ELF-1 (cell line): ENCODE measurements at places on chromosomes 6 and 20.

GRCh38 chr20:16846006-16846405 is 97.8 kb downstream of the OTOR start:
- DNase-seq, result no peak

DNA sequence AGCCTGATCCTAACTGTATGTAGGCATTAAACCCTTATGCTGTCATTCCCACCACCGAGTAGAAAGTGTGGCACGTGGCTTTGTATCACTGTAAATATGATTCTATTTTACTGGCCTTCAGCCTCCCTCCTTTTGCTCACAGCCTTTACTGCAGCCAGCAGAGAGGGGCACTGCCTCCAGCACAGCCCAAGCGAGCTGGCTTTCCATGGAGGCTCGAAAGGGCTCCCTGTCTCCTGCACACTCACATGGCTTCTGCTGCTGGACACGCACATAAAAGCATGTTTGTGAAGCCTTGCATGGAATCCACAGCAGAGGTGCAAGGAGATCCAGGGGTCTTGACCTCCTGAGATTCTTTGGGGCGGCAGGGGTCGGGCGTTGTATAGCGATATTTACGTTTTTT is 51.3 kb downstream of the RNASET2 start:
- DNase-seq, result no peak

DNA sequence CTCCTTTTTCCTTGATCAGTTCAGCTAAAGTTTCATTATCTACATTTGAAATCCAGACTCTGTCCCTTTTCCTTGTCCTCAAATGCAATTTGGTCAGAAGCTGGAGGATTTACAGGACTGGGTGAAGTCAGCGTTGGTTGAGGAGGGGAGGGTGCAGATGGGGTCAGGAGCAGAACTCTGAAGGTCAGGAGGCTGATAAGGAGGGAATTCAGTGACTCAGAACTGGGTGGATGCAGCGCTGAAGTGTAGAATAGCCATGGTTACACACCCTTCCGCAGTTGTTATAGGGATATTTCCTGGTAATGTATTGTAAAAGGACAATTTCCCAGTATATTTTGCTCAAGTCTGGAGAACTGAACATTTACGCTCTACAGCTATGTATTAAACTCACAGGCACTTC is 133.1 kb upstream of the FOXA2 start:
- DNase-seq, result peak; percentile 27

GRCh38 chr6:41446907-41447545 is 99.2 kb upstream of the FOXP4 start:
- no peak for DNase-seq

DNA sequence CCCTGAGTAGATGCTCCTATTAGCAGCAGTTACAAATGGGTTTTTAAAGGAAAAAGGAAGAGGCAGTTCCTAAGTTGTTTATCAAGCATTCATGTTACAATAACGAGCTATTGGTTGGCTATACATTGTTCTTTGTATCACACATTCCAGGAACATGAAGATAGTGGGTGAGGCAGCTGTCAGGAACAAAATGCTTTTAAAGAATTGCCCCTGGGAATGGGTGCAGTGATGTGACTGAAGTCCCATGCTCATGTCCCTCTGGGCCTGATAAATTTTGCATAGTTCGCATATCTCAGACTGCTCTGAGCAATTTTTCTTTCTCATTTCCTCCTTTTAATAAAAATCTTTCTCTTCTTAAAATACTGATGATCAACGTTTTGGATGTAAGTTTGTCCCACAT is 3.7 kb downstream of the ENPP1 start:
- DNase-seq, result no peak

GRCh38 chr20:63114693-63115311 is 101.1 kb downstream of the YTHDF1 start:
- DNase-seq, result no peak

GRCh38 chr6:165292657-165293056 is 16.7 kb downstream of the C6orf118 start:
- DNase-seq, result no peak

DNA sequence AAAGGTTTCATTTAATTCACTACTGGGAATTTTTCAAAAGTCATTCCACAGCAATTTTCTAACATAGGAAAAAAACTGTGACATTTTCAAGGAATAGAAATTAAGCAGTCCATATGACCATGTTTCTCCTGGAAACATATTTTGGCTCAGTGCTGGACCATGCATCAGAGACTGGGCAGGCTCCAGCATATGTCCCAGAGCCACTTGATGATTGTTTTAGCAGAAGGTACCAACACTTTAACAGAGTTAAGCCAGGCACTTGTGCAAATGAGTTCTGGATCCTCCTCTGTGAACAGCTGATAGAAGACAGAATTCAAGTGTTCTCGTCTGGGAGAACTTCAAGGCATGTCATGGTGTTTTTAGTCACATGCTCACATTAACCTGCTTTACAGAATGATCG is 516.3 kb downstream of the COL12A1 start:
- DNase-seq, result no peak

GRCh38 chr6:44868910-44869309 is 459.2 kb upstream of the RUNX2 start:
- no peak for DNase-seq

DNA sequence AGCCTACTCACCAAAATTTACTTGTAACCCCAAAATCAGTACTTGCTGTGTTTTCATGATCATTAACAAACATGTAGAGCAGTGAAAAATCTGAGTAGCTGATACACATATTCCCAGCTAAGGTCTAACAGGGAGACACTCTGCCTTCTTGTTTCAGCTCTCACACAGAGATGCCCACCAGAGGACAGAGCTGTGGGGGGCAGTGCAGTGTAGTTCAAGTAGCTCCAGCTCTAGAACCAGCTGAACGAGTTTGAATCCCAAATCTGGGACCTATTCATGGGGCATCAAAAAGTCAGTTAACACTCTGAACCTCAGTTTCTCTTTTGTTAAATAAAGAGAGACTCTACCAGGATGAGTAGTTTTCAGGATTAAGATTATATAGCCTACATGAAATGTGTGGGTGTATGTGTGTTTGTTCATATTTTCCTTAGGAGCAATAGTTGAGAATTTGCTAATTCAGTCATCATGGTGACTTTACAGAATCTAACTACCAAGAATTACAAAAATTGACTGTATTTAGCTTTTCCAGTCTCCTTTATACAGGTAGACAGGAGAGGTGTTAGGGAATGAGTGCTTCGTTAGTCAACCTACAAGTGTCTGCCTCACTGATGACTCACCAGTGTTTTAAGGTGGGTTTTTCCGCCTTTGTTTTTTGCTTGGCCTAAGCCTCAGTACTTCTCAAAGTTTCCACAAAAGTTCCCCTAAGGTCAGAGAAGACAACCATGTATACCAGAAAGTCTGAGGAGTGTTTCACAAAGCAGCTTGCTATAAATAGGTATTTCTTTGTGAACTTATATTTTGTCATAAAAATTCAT is 164.0 kb upstream of the RUNX2 start:
- DNase-seq, result no peak

DNA sequence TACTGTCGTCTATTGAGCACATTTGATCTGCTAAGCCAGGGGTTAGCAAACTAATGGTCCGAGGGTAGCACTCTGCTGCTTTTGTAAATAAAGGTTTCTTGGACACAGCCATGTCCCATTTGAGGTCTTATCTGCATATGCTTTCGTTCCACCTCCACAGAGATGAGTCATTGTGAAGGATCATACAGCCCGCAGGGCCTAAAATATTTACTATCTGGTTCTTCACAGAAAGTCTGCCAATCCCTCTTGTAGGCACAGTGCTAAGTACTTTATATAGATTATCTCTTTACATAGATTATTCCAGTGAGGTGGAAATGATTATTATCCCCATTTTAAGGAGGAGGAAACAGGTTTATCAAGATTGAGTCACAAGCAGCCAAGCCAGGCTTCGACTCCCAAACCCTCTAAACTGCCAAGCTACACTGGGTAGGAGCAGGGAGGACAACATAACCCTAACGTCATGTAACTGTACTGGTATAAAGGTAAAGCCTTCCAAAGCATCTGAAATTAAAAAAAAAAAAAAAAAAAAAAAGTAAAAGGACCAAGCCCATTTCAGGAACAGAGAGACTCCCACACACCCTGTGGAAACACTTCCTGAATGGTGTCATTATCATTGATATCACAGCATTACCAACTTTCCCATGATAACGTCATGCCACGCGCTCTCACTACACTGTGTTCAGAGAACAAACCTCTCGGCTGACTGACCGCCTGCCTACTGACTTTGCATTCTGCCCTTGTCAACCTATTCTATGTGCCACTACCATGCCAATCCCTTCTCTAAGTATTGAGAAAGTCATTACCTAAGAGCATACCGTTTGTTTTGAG is 101.0 kb downstream of the KIF16B start:
- DNase-seq, result no peak

- DNase-seq, result no peak
Measured at GRCh38 chr20:3812975-3813847, 7.1 kb upstream of the AP5S1 start.

DNA sequence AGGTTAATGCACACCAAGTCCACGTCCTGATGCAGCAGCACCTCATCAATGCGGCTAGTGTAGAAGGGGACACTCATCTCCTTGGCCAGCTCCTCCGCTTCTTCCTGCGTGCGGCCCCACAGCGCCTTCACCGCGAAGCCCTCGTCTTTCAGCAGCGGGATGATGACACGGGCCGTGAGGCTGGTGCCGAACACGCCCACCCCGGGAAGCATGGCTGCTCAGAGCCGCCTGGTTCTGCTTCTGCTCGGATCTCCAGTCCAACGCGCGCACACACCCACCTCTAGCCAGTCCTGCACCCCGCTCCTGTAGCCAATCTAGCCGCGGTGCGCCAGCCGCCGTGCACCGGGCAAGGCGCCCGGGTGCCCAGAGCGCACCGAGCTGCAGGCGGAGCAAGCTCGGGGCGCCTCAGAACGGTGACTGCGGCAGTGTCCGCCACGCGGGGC is 700 bp downstream of the GFOD1 start:
- DNase-seq, result peak; percentile 48

DNA sequence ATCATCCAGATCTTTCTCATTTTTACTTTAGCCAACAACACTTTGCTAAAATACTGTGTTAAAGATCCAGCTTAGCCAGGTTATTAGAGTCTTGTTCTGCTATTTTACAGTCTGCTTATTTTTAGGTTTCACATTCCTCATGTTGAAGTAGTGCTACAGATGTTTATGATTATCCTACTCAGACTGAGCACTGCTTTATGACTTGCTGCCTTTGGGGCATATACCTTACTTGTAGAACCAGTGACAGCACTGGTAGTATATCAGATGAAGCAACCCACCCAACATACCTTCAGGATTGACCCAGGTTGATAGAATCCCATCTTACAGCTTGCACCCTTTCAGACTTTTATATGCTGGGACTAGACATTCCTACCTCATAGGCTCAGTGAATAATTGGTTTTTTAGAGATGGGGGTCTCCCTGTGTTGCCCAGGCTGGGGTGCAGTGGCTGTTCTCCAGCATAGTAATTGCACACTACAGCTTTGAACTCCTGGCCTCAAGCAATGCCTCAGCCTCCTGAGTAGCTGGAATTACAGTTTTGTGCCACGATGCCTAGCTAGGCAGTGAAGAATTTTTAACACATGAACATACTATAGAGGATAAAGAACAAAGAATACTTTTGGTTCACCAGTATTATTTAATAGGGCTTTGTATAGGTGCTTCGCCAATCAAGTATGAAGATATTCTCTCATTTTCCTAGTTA is 63.8 kb upstream of the DYNLRB1 start:
- no peak for DNase-seq

DNA sequence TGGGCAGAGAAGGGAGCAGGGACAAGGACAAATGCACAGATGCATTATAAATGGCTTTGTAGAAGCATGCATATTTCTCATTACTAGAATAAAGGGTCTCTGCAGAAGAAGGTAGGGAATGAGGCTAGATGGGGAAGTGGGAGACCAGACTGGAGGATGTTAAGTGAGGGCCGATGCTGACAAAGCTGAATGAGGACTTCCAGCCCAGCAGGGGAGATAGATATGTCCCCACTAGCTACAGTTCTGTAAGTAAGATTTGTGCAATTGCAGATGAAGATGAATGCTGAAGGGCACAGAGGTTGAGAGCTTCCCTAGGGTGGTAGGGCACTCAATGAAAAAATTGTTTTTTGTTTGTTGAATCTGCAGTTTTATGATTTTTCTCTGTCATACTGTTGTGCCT is 16.9 kb downstream of the ADGRG6 start:
- DNase-seq, result no peak

DNA sequence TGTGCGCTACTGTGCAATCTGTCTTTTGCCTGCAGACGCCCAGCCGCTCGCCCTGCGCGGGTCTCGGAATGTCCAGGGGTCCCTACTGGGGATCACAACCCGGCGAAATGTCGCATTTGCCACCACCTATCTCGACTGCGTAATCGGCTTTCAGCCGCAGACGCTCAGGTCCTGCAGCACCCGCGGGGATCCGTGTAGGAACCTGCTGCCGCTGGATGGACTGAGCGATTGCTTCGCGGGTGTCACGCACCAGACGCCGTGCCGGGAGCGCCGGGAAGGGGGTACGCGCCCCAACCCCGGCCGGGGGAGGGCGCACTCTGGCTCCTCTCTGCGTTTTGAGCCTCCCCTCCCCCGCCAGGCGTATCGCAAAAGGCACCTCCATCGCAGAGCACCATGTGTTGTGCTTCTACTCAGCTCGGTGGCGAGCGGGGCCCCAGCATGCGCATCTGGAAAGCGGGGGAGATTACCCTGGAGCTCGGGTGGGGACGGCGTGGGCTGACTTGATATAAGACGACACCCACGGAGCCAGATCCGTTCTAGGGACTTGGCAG is 747 bp upstream of the PTPRA start:
- DNase-seq, result peak; percentile 66

DNA sequence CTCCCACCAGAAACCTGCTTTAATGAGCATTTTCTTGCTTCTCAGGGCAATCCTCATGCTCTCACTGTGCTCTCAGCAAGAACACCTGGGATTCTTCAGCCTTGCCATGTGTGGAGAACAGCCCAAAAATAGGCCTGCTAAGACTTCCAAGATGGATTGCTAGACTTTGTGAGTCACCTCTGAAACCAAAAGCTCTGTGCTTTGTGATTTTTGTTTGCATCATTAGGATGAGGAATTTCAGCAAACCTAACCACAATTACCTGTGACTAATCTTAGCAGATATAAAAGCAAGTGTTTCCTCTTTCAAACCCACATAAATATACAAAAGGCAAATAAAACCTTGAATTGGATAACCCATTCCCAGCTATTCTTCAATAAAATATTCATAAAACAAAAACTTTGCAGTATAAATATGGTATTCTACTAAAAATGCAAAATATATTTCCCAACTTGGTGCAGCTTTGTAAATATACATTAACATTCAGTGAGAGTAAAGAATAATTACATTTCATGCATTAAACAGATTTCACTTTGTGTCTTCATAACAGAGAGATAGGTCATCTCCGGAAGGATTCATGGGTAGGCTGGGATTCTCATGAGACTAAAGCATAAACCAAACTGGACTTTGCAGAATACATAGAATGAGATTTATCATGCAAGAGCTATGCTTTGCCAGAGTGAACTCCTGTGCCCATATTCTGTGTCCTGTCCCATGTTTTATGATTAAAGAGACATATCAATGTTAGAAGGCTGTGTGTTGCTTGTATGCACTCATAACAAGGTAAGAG is 33.5 kb downstream of the TPBG start:
- no peak for DNase-seq
